ENCODE measurements at places on chromosomes 6 and 20.

- DNase-seq, result peak; percentile 91
These were observed 539.4 kb upstream of the JARID2 start for GRCh38 chr6:14706378-14706929.

DNA sequence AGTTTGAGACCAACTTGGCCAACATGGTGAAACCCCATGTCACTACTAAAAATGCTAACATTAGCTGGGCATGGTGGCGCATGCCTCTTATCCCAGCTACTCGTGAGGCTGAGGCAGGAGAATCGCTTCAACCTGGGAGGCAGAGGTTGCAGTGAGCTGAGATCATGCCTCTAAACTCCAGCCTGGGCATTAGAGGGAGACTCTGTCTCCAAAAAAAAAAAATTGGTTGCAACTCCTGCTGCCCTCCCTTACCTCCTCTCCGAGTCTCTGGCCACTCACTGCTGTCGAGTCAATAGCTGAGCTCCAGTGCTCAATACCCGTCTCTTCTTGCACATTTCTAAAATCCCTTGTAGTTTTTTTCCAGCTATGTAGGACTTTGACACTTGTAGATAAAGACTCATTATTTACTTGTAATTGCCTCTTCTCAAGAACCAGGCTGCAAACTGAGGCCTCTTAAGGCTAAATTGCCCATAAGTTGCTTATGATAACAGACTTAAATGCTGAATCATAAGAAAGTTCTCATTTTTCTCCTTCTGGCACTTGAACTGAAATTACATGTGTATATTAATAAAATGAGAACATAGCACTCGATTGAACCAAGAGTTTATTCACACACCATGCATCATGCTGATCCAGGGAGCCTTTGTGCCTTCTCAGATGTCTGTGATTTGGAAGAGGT is 13.8 kb downstream of the HECA start:
- no peak for DNase-seq

GRCh38 chr6:46773201-46773855 is 19.9 kb upstream of the MEP1A start:
- DNase-seq, result no peak

DNA sequence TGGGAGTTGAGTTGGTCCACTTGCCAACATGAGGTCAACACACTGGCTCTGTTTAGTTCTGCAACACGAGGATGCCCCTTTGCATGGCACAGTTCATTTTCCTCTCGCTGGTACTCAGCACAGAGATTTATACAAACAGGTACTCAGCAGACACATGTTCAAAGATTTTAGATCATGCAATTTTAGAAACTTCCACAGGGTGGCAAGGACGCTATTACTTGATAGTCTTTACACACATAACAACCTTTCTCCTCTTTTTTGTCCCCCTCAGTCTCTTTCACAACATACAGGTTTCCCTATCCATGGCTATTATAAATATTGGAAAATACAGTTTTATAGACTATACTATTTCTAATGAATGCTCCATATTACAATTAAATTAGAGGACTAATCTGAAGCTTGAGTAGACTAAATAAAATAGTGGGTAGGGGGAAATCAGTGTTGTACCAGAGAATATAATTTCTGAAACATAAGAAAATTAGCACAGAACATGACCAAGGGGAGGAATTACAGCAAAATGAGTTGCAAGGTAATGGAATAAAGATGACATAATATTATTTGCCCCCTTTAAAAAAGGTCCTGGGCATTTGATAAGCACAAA is 331.8 kb upstream of the BTBD3 start:
- no peak for DNase-seq

- DNase-seq, result no peak
These were observed 1.7 kb downstream of the TNXB start for GRCh38 chr6:32107406-32107805.

DNA sequence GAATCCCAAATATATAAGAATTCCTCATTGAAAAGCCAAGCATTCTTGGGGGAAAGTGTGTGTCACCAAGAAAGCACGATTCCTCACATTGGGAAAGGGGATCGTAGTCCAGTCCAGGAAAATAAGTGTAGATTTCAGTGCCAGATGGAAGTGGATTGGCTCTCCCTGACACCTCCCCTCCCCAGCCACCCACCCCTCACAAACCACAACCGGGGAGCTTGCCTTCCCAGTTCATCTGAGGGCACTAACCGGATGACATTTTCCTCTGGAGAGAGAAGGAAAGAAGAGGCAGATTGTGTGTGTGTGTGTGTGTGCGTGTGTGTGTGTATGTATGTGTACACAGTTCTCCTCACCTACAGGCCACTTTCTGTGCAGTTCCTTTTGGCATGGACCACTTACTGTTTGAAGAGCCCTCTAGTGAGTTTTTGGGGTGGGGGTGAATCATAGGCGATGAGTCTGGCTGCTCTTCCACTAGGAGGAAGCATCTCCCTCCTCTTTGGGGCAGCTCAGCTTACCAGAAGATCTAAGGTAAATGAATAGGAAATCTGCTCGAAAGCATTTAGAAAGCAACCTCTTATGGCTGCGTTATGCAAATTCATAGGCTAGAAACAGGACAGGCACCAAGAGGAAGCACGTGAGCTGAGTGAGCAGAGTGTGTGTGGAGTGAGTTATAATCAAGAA is 20.8 kb downstream of the DAAM2 start:
- DNase-seq, result no peak

- no peak for DNase-seq
These were observed 589.4 kb downstream of the RFPL4B start for GRCh38 chr6:112936504-112936903.

GRCh38 chr6:166025149-166025898 is 142.3 kb downstream of the TBXT start:
- DNase-seq, result no peak

GRCh38 chr6:130457605-130458004 is 91.8 kb downstream of the TMEM200A start:
- no peak for DNase-seq

- peak; percentile 80 for DNase-seq
These were observed 39.4 kb downstream of the KIAA1755 start for GRCh38 chr20:38221119-38221589.

DNA sequence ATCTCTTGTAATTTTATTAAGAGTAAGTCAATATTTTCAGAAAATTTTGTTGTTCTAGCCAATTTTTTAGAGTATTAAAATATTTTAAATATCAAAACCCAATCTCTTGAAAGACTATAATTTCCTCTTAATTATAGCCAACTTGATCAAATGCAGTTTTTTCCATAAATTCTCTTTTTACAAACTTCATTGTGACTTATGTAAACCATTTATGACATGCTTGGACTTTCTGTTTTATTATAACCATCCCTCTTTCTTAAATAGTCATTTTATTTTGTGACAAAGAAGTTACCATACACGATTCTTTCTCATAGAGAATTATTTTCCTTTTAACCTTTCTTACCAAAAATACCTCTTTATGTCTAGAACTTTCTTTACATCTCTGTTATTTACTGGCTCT is 1075.5 kb downstream of the KHDRBS2 start:
- no peak for DNase-seq

GRCh38 chr20:45041464-45042337 is 59.2 kb downstream of the KCNS1 start:
- DNase-seq, result no peak

- DNase-seq, result no peak
These were observed 4.4 kb upstream of the CST3 start for GRCh38 chr20:23641936-23642751.

DNA sequence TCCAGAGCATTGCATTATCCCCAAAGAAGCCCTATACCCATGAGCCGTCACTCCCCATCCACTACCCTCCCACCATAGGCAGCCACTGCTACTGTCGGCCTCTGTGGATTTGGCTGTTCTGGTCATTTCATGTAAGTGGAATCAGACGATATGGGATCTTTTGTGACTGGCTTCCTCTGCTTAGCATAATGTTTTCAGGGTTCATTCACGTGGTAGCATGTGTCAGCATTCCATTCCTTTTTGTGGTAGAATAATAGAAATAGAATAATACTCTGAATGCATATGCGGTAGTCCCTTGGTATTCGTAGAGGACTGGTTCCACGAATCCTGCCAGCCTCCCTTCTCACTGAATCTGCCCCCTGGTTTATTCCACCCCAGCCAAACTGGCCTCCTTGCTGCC is 402.6 kb upstream of the SULF2 start:
- DNase-seq, result no peak

DNA sequence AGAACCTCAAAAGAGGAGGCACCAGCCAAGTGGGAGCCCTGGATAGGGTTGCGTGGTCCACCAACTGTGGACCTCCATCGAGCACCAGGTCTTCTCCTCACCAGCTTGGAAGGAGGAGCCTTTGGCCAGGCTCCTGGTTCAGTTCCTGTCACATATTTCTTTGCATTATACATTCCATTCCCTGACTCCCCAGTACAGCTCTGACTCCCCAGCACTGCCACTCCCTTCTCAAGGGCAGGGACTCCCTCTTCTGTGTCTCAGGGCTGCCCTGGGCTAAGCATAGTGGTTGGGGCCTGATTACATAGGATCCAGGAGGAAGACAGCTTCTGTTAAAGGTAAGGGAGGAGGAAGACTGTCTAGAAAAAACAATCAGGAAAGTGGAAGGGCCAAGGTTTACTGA is 91.1 kb downstream of the MRPL14 start:
- no peak for DNase-seq

DNA sequence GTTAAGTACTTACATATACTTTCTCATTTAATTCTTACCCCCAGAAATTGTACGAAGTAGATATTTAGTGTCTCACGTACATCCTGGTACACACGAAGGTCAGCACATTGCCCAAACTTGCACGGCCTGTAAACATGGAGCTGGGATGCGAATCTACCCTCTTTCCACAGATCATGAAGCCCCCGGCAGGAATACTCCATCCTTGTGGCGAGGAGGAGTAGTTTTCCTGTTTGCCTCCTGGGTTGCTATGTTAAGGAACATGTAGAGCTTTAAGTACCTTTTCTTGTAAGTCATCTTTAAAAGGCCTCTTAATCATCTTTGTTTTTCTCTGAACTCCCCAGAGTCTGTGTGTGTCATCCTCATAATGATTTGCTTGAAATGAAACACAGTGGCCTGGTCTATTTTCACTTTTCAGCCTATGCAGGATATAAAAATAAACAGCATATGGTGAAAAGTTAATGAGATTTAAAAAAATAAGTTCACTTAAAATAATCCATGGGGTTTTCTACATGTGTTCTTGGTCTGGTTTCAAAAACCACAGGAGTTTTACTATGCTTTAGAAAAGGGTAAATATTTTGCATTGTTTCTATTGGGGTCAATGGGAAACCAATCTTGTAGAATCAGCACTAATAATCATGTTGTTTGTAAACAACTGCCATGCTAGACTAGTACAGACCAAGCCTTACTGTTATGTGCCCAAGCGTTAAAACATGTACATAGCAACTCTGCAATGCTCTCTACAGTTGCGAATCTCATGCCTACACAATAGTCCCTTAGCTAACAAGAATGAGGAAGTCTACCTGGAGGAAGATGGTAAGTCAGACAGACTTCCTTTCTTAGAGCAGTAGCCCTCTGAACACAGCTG is 9.3 kb upstream of the ARID1B start:
- no peak for DNase-seq

GRCh38 chr6:2797564-2798031 is 32.4 kb downstream of the WRNIP1 start:
- DNase-seq, result no peak

- no peak for DNase-seq
These were observed 63.1 kb downstream of the MYH7B start for GRCh38 chr20:35018590-35019371.

GRCh38 chr6:129677620-129678325 is 32.2 kb downstream of the ARHGAP18 start:
- DNase-seq, result no peak

DNA sequence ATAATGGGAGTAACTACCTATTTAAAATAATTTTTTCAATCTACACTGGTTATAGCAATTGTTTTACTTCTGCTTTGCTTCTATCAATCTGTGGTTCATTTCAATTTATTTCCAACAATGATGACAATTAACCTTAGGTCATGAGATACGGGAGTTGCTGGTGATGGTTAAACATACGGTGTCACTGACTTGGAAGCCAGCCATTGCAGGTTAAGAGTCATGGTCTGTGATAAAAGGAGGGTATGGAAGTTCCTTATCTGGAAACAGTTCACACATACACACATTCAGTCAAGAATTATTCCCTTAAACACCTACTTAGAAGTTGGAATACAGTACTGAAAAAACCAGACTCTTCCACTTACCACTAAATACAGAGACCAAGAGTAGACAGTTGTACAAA is 180.0 kb downstream of the KIF16B start:
- DNase-seq, result no peak

DNA sequence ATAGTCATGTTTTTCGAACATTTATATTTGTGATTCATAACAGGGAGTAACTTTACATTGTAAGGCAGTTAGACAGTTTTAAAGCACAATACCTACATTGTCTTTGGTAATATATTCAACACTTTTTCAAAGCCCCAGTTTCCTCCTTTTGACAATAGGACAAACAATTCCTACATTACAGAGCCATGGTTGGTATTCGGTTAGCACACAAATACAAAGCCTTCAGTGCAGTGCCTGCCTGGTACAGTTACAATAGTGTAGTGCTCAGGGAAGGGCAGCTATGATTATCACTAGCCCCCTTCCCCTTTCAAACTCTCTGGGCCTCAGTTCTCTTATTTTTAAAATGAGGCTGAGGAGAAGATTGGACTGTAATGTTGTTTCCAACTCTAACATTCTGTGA is 207.8 kb downstream of the TPBG start:
- no peak for DNase-seq

DNA sequence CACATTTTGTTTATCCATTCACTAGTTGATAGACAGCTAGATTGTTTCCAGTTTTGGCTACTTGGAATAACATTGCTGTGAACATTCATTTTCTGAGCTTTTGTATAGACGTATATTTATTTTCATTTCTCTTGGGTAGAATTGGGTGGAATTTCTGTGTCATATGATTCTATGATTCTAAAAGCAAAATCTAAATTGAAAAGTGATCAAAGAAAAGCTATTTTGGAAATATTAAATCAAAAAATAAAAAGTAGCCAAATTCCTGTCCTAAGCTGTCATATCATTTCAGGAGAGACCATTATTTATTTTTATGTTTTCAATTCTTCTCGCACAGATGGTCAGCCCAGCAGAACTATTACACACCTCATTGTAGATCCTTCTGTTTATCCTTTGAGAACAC is 229.2 kb downstream of the COL12A1 start:
- no peak for DNase-seq

DNA sequence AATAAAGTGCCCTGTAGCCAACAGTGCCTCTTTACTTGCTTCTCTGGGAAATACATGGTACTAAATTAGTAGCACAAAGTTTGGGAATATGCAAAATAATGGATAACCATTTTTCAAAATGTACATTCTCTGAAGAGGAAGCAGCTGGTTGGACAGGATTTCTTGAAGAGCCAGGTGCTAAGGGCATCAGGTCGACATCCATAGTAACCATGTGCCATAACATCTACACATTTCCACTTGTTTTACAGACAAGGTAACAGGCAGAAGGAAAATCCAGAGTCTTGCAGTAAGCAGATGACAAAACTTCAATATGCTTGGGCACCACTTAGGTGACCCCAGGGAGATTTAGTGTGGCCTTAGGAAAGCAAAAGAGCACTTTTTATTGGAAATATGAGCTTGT is 36.5 kb upstream of the SMIM28 start:
- DNase-seq, result no peak

GRCh38 chr6:160795721-160796120 is 93.7 kb downstream of the PLG start:
- DNase-seq, result no peak

GRCh38 chr6:46948699-46949098 is 27.0 kb upstream of the ADGRF5 start:
- no peak for DNase-seq

- DNase-seq, result no peak
These were observed 54.4 kb downstream of the RTN4IP1 start for GRCh38 chr6:106574741-106575458.

GRCh38 chr6:163741743-163742363 is 327.3 kb downstream of the QKI start:
- no peak for DNase-seq

GRCh38 chr6:163897030-163897429 is 482.5 kb downstream of the QKI start:
- DNase-seq, result no peak
